ENCODE measurements at places on chromosomes 16 and 17.

- DNase-seq: peak; percentile 66
These were observed 610 bp downstream of the PIK3R5 start for GRCh38 chr17:8964801-8965393.

DNA sequence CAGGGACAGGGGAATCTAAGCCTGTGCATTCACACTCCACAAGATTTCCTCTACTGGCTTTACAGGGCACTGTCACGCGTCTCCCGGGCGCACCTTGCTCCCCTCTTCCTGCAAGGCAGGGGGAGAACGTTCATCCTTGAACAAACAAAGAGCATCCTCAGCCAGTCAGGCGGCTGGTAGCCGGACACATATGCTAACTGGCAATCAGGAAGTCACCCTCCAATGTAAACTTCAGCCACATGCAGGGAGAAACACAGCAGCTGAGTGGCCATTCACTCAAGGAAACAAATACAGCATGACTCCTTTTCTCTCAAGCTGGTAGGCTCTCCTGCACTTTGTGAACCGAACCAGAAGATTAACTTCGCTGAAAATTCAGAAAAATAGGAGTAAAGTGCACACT is 10.8 kb upstream of the HSBP1 start:
- DNase-seq: no peak

- DNase-seq: no peak
These were observed 4.3 kb downstream of the SDK2 start for GRCh38 chr17:73639932-73640331.

GRCh38 chr16:16041196-16041892 is 91.9 kb downstream of the ABCC1 start:
- no peak for DNase-seq

GRCh38 chr16:15894571-15895374 is 6.4 kb upstream of the CEP20 start:
- no peak for DNase-seq

DNA sequence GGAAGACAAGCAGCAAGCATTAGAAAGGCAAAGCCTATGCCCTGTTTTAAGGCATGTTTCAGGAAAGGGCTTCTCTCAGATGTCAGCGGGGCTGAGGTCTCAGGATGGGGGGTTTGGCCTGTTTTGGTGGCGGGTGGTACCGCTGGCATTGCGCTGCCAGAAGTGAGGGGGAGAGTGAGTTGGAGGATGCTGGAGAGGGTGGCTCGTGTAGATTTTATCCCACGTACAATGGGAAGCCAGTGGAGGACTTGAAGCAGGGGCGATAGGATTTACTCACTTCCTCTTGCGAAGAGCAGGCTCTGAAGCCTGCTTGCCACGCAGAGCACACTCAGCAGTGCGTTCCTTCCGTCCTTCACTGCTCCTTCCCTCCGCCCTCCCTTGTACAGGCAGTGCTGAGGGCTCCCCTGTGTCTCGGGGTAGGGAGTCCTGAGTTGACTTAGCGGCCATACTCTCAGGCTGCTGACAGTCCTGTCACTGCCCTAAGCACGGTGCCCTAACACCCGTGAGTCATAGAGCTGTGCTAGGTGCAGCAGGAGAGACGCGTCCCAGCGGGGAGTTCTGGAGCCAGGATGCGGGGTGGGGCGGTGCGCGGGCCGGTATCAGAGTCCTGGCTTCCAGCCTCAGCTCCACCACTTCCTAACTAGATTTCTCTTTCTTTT is 113.1 kb downstream of the SNX29 start:
- DNase-seq: peak; percentile 78

- DNase-seq: no peak
These were observed 152.1 kb downstream of the AXIN2 start for GRCh38 chr17:65409381-65409780.

Data from common myeloid progenitor, CD34-positive (primary cell).